ENCODE measurements at places on chromosomes 2 and 18. TPM values are rescaled to one million over a fixed set of nuclear protein-coding genes. Genes with fewer than 3 reads are reported as not detected.

Gene PROC
- total RNA-seq: 256 TPM

- DNase-seq: no peak
Observed at GRCh38 chr2:181725476-181725875, 45.2 kb upstream of the NEUROD1 start.

Gene SERPINB12
- not detected for total RNA-seq

DNA sequence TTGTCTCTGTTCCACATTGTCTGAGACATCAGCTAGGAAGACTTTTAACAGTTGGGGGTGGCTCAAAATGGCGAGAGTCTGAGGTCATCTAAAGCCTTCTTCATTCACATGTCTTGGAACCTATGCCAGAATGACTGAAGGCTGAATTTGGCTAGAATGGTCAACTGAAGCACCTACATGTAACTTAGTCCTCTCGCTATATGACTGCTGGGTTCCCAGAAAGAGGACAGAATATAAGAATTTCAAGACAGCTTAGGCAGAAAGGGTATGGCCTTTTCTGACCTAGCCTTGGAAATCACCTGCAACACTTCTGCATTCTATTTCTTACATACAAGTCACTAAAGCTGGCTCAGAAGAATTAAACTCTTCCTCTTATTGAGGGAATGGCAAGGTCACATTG, 75.6 kb upstream of the OTX1 start:
- no peak for DNase-seq

DNA sequence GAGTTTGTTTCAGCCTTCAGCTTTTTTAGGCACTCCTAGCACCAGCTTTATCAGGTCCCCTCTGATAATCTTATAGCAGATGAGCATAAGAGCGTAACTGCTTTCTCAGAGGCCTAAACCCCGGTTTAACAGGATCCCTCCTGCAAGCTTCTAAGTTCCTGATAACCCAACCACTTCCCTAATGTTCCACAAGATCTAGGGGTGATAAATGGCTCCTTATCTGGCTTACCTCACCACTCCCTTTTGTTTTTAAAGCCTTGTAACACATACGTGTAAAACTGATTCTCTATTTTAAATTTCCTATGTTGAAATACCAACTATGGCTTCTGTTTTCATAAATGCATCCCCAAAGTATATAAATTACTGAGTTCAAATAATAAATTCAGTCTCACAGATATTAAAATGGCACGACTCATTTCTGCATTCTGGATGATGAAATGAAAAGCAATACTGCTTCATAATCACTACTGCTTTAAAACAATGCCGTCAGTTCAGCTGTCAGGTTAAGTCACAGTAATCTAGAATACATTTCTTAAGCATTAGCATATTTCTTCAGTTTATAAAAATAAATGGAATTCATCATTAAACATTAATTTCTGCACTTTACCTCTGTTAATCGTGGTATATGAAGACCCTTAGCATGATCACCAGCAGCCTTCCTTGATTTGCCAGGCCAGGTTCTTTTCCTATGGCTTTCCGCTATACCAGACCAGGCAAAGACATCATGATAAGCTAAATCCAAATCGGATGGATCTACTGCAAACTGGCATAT, 126.3 kb downstream of the C2orf74 start:
- no peak for DNase-seq

- no peak for DNase-seq
Observed at GRCh38 chr18:12318334-12318697, 10.3 kb downstream of the TUBB6 start.

Gene BOLL
- total RNA-seq: not detected

- DNase-seq: no peak
Observed at GRCh38 chr2:217846321-217846743, 156.5 kb downstream of the TNS1 start.

DNA sequence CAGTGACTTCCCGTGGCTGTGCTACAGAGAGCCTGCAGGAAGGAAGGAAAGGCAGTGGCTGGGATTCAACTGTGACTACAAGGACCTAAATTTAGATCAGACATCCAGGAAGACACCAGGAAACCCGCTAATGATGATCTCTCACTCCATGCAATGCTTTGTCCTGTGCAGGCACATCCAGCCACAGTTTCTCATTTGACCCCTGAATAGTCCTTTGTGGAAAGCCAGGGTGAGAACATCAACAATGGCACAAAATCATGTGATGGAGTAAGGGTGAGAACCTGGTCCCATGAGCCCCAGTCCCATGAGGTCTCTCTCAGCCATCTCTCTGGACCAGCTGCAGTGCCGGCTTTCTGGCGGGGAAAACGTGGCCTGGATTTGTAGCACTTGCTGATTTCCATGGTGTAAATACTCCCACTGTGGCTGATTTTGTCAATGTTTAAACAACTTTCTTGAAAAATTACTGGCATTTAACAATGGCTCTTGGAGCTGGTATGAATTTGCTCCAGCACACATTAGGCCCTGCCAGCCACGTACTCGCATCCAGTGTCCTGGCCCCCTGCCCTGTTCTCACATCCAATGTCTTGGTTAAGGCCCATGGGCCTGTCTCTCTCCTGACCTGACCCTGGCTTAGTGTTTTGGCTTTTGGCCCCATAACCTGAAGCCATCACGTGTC, 159.0 kb upstream of the HAAO start:
- no peak for DNase-seq

Gene SH3RF3
- total RNA-seq: 0.68 TPM

DNA sequence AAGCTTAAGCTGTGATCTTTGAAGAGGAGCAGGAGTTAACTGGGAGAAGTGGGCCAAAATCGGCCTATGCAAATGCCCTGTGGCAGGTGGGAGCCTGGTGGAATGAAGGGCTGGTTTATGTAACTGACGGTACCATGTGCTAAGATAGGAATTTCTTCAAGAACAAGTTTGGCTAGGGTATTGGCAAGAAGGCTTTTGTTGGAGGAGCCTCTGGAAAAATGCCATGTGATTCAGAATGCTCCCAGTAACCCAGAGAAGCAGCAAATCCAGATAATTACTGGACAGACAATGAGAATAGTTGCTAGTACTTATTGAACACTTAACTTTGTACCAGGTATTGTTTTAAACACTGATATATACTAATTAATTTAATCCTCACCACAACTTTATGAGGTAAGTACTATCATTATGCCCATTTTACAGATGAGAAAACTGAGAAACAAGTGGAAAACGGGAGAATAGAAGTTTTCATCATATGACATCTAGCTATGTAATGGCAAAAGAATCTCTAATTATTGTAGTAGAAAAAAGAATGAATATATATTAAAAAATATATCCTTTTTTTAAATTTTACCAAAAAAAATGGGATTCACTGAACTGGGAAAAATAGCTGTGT, 9.1 kb upstream of the FAM124B start:
- DNase-seq: no peak

Gene PLCL1
- 0.27 TPM for total RNA-seq

Gene SAP130
- 11.5 TPM for total RNA-seq

GRCh38 chr2:152036611-152037469, 62.0 kb downstream of the CACNB4 start:
- peak; percentile 43 for DNase-seq

GRCh38 chr2:37775908-37776250, 104.4 kb upstream of the CDC42EP3 start:
- no peak for DNase-seq

Gene SPATA3
- total RNA-seq: not detected

- DNase-seq: no peak
Observed at GRCh38 chr2:36702781-36703180, 6.3 kb downstream of the VIT start.

DNA sequence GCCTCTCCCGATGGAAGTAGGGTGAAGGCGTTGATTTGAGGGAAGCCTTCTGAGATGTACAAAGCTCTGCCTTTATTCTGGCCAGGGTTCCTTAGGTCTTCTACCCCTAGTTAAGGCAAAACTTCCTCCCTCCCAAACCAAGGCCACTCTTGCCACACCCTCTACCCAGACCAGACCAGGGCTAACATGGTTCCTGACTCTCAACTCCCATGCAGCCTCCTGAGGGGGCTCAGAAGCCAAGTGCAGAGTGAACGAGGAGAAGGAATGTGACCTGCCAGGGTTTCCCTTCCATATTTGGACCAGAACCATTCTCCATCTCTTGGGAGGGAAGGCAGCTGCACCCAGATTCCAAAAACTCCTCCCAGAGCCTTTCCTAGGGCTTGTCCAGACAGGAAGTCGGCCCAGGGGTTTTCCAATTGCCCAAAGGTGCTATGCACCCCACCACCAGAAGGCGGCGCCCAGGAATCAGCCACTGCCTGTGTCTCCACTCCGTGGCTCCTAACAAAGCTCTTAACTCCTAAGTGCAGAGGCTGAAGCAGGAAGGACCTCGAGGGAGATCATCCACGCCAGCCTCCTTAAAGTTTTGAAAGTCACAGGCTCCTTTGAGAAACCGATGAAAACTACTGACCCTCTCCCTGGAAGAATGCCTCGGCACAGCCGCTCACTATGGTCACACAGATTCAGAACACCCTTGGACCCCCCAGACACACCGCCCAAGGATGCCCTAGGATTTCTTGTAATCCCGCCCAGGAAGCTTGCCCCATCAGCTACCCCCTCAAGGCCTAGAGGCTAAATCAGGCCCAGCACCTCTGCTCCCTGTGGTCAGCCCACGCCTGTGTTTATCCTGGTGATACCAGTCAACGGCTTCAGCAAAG, 157.8 kb downstream of the SMAD2 start:
- DNase-seq: peak; percentile 64

Gene MYOM1
- 18.5 TPM for total RNA-seq

DNA sequence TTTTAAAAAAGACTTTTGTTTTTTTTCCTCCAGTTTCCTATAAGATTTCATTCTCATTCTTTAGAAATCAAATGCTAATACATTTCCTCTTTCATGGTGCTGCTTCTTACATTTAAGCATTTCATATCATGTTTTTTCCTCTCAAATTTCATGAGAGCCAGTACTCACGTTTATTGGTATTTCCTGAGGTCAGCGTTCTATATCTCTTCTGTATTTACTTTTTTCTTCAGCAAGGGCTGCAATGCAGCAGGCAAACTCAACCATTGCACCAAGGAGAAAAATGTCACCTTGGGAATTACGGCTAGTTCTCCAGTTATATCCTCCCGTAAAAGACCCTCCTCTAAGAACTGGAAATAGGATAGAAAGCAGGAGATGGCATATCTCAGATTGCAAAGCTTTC, 32.4 kb downstream of the UPP2 start:
- DNase-seq: no peak

DNA sequence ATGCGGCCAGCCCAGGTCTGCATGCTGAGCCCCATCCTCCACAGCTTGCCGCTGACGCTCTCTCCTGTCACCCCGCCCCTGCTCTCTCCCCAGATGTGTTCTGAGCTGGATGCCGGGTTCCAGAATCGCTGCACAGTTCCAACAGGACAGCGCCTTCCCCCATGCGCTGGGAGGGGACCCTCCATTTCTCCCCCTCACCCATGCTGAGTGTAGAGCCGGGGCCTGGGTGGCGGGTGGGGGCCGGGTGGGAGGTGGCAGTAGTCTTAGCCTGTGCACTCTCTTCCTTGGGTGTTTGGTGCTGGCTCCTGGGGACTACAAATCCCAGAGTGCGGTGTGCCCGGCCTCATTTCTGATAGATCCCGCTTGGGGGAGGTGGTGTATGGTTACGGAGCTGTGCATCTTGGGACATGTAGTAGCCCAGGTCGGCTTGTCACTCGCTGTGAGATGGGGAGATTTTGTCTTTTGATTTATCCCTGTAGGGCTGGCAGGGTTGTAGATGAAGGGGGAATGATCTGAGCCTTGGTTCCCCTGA, 6.8 kb downstream of the DNAJB2 start:
- DNase-seq: no peak

GRCh38 chr2:48527226-48527885, 2.6 kb upstream of the STON1 start:
- no peak for DNase-seq

- peak; percentile 61 for DNase-seq
Observed at GRCh38 chr18:45839414-45840395, 14.2 kb downstream of the SIGLEC15 start.

Gene EVX2
- not detected for total RNA-seq

GRCh38 chr18:6734726-6735430, 5.4 kb downstream of the ARHGAP28 start:
- no peak for DNase-seq

GRCh38 chr2:144379851-144380311, 140.0 kb downstream of the ZEB2 start:
- no peak for DNase-seq

DNA sequence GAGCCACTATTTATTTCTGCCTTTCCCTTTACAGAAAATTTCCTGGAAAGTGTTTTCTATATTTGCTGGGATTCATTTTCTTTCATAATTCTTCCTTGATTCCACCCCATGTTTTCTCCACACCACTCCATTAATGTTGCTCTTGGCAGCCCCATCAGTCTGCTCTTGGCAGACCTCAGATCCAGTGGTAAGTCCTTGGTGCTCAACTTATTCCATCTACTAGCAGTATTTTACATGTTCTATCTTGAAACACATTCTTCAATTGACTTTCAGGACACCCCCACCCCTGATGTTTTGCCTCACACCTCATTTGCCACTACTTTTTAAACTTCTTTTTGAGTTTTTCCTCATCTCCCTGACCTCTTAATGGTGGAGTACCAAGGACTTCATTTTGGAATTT, 65.0 kb downstream of the HNMT start:
- no peak for DNase-seq

- DNase-seq: no peak
Observed at GRCh38 chr2:198809976-198810375, 647.8 kb downstream of the SATB2 start.

DNA sequence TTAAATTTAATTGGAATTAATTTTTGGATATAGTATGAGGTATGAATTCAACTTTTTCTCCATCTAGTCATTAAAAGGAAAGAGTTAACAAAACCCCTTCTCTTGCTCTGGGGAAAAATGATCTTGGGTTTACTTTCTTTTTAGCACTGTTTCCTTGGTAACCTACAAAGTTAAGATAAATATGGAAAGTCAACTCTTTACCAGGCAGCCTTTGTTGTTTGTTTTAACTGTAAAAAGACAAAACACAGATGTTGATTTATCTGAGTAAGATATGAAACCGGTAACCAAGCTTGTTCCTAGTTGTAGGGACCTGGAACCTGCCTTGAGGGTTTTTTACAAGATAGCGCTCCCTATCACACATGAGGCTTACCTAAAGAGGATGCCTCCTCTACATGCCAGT, 10.1 kb upstream of the SANBR start:
- no peak for DNase-seq

GRCh38 chr18:74084184-74084855, 63.3 kb downstream of the FBXO15 start:
- DNase-seq: no peak

- DNase-seq: no peak
Observed at GRCh38 chr18:2985628-2986027, 27.3 kb downstream of the LPIN2 start.

DNA sequence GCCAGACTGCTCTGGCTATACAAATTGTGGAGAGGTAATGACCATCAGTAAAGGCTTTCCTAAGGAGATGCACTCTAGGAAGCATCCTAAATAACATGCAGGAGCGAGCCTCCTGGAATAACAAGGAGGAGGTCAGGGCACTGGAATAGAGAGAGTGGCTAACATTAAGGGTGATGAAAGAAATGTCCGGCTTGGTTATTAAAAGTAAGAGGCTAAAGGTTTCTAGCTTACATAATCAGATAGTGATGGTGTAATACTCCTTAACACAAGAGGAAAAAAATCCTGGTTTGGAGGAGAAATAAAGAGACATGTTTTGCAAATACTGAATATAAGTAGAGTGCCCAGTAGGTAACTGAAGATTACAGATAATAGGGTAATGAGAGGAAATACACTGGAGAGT, 365.7 kb downstream of the ZEB2 start:
- no peak for DNase-seq

Data from right lobe of liver (tissue), 6 donors.